GM06990 (cell line): ENCODE measurements at places on chromosomes 11 and 22.

GRCh38 chr11:27696115-27696514, 4.1 kb downstream of the BDNF start:
- no peak for DNase-seq

DNA sequence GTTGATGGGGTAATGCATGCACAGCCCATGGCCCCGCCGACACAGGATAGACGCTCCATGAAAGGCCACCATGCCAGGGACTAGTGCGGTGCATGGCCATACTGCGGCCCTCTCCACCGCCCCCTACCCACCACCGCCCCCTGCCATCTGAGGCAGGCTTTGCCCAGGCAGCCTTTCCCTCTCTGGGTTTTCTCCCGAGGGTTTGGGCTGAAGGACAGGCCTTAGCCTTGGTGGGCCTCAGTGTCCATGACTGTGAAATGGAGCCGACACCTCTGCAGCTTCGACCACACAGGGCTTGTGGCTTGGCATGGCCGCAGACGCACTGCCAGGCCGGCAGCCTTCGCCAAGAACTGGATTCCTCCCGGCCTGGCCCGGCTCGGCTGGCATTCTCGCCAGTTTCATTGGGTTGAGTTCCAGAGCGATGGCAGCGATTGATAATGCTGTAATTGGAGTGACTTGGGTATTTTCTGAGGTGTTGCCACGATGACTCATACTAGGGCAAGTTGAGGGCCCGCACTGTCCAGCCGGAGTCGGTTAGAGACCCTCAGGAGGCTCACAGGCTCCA, 111.3 kb downstream of the WNT7B start:
- DNase-seq, result no peak

DNA sequence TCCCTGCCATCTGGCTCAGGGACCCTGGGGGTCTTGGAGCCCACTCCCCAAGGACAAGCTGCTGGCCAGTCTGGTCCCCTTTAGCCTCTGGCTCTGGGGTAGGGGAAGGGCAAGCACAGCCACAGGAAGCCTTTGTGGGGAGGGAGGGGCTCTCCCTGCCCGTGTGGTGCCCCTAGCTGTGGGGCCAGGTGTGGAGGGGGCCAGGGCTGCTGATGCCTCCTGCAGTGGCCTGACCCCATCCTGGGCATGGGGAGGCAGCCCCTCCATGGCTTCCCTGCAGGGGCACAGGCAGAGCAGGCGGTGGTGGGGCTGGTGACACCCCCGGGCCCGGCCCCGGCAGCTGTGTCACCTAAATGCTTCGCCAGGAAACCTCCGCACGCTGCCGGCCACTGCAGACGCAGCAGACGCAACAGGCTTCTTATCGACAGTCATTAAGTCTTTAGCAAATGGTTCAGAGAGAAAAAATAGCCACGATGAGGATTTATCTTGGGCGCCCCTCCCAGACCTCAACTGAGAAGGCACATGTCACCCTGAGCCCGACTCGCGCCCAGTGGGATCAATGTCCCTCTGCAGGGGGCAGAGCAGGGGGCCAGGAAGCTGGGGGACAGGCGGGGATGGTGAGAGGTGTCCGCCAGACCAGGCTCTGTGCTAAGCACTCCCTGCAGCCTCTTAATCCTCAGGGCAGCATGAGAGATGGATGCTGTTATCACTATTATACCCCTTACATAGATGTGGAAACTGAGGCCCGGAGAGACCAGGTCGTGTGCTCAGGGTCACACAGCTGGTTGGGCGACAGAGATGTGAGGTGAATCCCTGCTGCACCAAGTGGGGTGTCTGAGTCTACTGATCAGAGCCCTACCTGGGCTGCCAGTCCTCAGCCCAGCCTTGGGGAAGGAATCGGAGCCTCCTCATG, 33.9 kb downstream of the FLRT1 start:
- DNase-seq, result no peak

- no peak for DNase-seq
These were observed 67.4 kb downstream of the ENDOD1 start for GRCh38 chr11:95156916-95157541.

- DNase-seq, result no peak
These were observed 137.8 kb upstream of the MTMR2 start for GRCh38 chr11:96061730-96062129.

- no peak for DNase-seq
These were observed 51.8 kb upstream of the SMTN start for GRCh38 chr22:31029276-31029675.

- no peak for DNase-seq
These were observed 83.6 kb downstream of the PDE3B start for GRCh38 chr11:14727215-14727614.

- DNase-seq, result no peak
These were observed 29.0 kb upstream of the ADORA2A start for GRCh38 chr22:24398409-24398808.

DNA sequence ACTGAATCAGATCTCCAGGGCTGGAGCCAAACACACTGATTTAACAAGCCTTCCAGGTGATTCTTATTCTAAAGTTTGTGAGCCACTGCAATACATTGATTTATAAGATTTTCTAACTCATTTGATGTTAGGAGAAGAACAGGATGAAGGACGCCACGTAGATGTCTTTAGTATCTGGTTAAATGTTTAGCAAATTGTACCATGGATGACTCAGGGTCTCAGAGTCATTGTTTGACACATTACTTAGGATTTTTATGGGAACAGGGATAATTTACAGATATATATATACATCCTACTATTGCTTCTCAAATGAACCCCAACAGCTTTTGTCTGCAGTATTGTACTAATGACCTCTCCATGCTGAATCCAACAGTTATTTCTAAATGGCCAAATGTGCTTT, 143.1 kb upstream of the DDI1 start:
- DNase-seq, result no peak

DNA sequence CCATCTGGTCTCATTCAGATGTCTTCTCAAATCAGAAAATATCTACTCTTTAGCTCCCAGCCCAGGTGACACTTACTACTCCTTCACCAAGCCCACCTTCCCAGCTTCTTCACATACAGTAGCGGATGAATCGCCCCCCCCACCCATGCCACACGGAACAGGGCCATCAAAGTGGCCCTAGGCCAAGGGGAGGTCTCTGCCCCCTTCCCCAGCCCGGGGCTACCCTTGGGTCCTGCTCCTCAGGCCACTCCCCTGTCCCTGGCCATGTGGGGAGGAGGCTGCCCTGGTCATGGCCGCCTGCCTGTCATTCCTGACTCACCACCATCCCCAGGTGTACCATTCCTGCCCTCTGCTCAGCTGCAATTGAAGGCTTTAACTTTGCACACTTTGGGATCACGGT, 142.8 kb downstream of the NECTIN1 start:
- no peak for DNase-seq

GRCh38 chr22:16658068-16658467, 65.5 kb upstream of the CCT8L2 start:
- no peak for DNase-seq

DNA sequence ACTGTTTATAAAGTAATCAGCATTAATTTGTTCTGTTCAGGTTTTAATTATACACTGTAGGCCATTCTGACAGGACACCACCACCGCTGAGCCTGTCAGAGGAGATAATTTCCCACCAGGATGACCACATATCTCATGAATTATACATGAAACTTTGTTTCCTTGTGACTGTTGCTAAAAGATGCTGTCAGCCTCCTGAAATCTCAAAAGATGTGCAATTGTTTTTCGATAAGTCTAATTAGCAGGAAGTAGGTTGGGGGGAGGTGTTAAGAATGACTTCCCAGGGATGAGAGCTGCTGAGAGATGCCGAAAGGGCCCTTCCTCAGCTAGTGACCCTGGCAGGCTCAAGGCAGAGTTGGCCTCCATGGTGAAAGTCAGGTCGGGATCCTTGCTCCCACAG, 485.4 kb downstream of the SOX6 start:
- DNase-seq, result no peak
